ENCODE measurements at places on chromosomes 2 and 18.

GRCh38 chr2:62176801-62177200 lies 19.1 kb upstream of the B3GNT2 start:
- DNase-seq = no peak

- DNase-seq = no peak
Observed at GRCh38 chr2:226618875-226619605, 180.6 kb downstream of the IRS1 start.

DNA sequence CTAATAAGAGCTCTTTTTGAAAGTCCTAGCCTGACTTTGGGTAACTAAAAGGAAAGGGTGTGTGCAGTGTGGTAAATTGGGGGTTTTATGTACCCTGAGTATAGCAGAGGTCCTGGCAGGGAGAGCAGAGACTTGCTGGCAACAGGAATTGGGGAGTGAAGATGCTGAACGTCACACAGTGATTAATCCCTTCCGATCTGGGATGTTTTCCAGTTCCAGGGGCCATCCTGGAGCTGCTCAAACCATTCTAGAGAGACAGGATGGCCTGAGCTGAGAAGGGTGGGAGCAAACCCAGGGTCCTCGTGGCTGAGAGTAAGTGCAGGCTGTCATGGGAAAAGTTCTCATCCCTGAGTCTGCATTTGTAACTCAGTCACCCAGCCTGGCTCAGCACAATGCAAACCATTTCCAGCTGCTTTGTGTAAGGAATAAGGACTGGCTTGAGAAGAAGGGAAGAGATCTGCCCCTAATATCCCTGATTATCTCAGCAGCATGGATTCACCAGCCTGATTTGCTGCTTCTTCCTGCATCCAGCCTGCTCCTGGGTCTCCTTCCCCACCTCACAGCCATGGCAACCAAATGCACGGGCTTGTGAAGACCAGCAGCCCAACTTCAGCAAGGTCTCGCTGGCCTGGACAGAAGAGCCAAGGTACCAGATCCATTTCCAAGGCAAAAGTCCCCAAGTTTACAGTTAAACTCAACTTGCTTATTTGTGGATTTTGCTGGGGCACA lies 47.1 kb upstream of the CELF4 start:
- DNase-seq = no peak

GRCh38 chr18:9513971-9514512 lies 38.7 kb downstream of the RALBP1 start:
- no peak for DNase-seq

- DNase-seq = no peak
Observed at GRCh38 chr2:157938556-157938955, 62.4 kb upstream of the ACVR1 start.

- DNase-seq = no peak
Observed at GRCh38 chr2:139992078-139992477, 1211.9 kb upstream of the NXPH2 start.

DNA sequence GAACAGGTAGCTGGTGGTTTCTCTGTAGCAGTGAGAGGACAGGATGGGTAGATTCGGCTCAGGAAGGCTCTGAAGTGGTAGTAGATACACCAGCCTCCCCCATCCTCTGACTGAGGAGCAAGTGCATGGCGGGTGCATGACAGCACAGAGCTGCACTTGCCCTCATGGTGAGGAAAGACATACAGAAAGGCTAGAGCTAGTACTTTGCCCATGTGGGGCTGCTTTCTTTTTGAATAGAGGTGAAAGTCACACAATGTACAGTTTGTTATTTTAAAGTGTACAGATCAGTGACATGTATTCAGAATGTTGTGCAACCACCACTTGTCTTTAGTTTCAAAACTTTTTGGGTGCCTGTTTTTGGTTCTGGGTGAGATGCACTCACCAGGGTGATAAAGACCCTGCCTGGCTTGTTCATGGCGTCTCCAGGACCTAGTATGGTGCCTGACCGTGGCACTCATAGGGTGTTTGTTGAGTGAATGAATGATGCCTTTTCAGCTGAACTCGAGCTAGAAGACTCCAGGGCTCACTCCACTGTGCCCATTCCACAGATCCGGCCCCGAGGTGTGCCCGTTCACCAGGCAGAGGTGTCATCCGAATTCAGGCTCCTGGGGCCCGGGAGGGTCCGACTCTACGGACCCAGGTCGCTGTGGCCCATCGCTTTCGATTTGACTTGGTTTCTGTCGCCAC lies 421 bp upstream of the VAMP5 start:
- peak; percentile 29 for DNase-seq

DNA sequence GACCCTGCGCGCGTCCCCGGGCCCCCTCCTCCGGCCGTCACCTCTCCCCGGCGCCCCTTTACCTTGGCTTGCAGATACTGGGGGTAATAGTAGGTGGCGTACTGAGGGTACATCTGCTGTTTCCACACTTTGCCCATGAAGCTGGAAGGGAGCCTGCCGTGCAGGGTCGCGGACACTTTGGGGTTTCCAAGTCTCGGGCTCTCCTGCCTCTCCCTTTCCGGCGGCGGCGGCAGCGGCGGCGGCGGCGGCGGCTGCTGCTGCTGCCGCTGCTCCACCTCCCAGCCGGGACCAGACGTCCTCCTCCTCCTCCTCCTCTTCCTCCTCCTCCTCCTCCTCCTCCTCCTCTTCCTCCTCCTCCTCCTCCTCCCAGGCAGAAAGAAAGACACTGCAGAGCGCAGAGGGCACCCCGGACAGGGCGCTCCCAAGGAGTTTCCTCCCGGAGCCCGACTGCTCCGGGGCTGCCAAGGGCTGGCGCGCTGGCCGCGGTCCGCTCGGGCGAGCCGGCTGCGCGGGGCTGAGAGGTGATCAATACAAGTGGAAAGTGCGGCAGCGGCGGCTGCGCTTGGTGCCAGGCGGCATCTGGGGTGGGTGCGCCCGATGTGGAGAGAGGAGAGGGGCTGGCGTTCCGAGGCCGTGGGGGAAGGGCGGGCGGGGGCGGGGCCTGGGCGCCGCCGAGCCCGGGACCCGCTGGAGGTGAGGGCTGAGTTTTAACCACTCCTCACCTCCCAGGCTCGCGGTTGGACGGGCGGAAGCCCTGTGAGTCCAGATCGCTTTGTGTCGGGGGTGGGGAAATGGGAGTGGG lies at the start of gene RBMS1:
RBMS1 (minus strand) TSS at position 581 of the 802 bp plus-strand sequence; CDS start at position 137, 444 bp downstream.
- DNase-seq = peak; percentile 48

GRCh38 chr18:28062443-28062842 lies 114.5 kb downstream of the CDH2 start:
- DNase-seq = no peak

DNA sequence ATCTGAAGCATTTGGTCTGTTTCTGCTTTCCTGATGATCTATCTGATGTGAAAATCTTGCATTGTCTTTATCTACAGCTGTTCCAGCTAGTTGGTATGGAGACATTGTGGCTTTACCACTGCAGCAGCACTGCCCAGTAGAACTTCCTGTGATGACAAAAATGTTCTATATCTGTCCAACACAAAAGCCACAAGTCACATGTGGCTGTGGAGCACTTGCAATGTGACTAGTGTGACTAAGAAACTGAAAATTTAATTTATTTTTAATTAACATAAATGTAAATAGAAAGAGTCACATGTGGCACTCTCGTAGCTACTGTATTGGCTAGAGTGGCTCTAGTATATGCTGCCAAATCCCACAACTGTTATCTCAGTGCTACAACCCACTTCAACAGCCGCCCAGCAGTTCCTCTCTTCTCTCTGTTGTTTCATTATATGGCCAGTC lies 425.7 kb downstream of the SETBP1 start:
- DNase-seq = no peak

GRCh38 chr2:204299766-204300165 lies 245.5 kb upstream of the PARD3B start:
- DNase-seq = no peak

GRCh38 chr2:234521536-234521935 lies 24.7 kb upstream of the ARL4C start:
- no peak for DNase-seq

GRCh38 chr2:179195141-179195540 lies 69.5 kb downstream of the SESTD1 start:
- DNase-seq = no peak

GRCh38 chr18:31702449-31702848 lies 18.1 kb upstream of the B4GALT6 start:
- DNase-seq = no peak

DNA sequence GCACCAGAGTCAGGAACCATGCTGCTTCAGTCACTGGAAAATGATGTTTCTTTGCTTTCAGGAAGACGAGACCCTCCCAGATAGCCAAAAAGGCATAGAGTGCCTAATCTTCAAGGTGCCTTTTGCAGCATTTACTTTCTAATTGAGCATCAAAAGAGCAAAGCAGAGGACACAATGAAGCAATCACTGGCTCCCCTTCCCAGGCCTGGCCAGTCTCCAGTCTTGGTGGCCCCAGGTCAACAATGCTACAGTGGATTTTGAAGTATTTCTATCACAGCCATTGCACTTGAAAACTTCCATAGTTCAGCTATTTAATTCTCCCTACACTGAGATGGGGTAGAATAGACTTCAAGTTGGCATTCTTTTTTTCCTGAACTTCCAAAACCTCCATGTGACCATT lies 15.4 kb downstream of the ZBTB7C start:
- no peak for DNase-seq

DNA sequence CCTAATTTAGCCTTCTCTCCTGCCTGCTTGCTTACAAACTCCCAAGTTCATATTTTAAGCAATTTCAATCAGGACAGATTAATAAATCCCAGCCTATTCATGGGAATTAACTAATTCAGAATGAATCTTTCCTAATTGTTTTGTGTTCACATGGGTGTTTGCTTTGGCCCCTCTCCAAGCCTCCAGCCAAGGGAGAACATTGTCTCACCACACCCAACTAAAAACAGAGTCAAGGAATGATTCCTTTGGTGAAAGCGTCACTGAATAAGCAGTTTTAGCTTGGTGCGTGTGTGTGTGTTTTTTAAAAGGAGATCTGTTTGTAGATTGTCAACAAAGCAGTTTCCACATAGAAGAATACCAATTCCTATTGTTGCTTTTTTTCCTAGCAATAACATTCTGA lies 43.0 kb upstream of the DSG1 start:
- DNase-seq = no peak

- DNase-seq = peak; percentile 75
Observed at GRCh38 chr18:812376-813171, 532 bp upstream of the YES1 start.

DNA sequence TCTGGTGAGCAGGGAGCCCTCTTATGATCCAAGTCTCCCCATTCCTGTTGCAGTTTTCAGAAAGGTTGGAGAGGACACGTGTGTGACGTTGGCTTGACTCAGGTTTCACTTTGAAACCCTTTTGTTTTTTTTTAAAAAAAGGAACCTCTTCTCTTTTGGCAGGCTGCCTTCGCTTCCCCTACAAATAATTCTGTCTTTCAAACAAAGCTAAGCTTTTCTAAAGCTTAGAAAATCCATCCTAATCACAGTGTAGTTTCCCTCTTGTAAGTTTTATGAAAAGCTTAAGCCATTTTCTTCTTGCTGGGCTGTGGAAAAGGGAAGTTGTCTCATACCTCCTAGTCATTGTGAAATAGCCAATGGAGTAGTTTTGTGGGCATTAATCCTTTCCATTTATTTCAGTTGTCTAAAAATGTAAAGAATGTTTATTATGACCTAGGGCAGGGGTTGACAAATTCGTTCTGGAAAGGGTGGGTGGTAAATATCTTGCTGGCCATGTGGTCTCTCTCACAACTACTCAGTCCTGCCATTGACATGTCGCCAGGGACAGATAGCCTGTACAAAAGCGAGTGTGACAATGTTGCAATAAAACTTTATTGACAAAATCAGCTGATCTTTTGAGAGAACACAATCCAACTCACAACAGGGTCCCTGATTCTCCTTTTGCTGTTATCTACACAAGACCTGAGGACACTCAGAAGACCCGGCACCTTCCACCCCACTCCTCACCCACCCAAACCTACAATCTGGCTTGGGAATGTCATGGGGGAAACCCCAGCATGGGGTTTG lies 878.8 kb downstream of the RNF144A start:
- DNase-seq = no peak

DNA sequence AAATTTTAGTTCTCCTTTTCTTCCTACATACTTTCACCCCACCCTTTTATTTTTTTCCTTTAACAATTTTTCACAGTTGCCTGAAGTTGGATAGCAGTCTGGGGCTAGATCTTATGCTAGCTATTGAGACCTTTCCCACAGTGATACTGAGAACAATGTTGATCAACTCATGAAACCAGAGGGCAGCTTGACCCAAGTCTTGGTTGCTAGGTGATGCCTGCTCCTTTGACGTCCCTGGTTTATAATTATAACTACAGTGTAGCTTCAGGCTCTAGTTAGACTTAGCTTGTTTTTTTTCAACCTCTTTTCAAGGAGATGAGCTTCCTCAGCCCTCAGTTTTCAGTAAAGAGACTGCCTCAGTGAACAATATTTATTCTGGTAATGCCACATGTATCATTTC lies 648.5 kb downstream of the IRS1 start:
- DNase-seq = no peak

GRCh38 chr18:6366776-6367175 lies 47.9 kb downstream of the L3MBTL4 start:
- DNase-seq = no peak

GRCh38 chr2:138423745-138424144 lies 77.8 kb upstream of the SPOPL start:
- DNase-seq = no peak

DNA sequence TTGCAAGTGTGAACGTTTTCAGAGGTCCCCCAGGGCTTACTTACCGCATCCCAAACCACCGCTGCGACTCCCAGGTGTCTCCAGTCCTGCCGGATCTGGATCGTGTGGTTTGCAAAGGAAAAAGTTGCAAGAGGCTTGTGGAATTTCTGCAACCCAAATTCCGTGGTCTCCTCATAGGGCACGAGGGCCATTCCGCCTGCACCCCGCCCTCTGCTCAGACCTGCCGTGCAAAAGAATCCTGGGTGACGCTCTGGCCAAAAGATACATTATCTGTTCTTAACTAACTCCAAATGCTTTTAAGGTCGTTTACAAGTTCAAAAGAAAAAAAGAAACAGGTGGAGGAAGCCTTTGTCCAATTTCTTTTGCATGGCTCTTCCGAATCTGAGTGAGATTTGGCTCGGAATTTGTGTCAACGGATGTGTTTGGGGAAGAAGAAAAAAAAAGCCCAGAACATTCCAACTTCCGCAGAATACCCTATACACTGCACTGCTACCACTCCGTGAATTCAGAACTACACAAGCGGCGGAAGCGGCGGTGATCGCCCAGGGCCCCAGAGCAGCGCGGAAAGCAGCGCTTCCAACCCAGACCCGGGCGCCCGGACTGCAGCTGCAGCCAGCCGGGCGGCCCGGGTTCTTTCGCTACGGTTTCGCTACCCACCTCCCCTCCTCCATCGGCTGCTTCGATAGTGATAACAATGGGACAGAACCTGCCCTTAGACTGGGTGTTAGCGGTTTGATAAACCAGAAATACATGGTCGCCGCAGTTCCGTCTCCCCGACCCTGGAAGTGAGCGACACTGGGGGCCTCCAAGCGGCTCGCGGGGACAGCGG lies 795 bp downstream of the METTL21A start:
- DNase-seq = peak; percentile 65

GRCh38 chr2:120820263-120820952 lies 84.7 kb downstream of the GLI2 start:
- DNase-seq = no peak

DNA sequence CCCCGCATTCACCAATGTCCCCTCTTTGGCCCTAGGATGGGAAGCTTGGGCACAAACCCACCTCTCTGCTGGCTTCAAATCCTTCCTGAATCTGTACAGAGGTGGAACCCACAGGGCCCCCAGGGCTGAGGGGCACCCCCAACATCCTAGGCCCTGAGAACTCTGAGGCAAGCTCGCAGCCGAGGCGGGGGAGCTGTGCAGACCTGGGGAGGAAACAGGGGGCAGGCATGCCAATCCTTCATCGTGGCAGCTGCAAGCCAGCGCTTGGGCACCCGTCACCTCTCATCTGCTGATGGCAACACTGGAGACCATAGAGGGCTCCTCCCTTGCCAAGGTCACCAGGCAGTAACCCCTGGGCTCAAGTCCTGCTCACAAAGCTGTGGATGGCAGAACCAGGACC lies 10.8 kb downstream of the ECEL1 start:
- no peak for DNase-seq

- DNase-seq = no peak
Observed at GRCh38 chr2:112733456-112733855, 12.6 kb downstream of the NT5DC4 start.
